Kidney tubule cell (primary cell): ENCODE measurements at places on chromosomes 6 and 20.

DNA sequence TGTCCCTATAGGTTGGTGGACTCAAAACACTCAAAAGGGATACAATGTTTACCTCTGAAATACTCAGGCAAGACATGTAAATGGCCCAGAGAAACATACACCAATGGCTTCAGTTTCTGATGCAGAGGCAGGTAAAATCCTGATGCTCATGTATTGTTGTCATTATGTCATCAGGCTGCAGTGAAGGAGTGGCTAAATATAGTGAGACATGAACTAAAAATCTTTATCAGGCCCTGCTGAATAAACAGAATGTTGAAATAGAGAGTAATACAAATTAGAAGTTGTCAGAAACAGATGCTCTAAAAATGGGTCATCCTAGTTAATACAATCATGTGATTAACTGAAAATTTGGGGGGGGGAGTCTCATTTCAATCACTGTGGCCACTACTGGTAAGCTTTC lies 20.4 kb downstream of the PTPRK start:
- no peak for DNase-seq

GRCh38 chr6:111503194-111503593 lies 20.2 kb upstream of the REV3L start:
- no peak for DNase-seq

DNA sequence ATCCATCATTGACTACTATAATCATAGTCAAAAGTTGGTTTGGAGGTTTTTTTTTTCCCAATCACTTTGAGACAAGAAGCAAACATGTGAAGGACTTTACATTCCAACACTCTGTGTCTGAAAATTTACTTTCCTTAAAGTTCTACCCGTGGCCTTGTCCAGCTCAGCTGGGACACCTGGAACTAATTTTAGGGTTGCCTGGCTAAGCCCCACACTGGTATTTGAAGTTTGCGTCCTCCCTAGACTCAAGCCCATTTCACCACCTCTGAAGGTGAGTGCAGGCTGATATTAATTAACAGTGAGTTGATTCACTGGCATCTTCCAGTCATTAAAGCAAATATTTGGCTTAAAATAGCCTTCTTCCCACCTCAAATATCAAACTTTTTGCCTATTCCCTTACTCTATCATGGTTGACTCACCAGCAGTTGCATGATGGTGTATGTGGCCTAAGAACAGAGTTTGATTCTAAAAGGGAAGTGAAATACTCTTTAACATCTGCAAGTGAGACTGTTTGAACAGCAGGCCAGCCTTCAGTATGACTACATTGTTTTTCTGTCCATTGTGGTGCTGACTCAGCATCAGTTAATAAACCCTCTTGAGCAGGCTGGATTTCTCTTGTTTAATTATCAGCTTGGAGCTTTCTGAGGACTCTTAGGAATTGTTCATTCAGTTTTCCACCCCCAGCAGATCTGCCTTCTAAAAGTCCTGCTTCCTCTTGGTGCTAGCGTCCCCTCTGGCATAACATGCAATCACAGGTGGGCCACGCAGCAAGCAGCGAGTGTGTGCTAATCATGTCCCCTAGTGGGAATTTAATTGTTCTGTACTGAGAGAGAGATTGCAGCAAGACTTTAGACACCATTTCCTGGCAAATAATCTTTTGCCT lies 1.8 kb upstream of the PRDM1 start:
- peak; percentile 90 for DNase-seq

DNA sequence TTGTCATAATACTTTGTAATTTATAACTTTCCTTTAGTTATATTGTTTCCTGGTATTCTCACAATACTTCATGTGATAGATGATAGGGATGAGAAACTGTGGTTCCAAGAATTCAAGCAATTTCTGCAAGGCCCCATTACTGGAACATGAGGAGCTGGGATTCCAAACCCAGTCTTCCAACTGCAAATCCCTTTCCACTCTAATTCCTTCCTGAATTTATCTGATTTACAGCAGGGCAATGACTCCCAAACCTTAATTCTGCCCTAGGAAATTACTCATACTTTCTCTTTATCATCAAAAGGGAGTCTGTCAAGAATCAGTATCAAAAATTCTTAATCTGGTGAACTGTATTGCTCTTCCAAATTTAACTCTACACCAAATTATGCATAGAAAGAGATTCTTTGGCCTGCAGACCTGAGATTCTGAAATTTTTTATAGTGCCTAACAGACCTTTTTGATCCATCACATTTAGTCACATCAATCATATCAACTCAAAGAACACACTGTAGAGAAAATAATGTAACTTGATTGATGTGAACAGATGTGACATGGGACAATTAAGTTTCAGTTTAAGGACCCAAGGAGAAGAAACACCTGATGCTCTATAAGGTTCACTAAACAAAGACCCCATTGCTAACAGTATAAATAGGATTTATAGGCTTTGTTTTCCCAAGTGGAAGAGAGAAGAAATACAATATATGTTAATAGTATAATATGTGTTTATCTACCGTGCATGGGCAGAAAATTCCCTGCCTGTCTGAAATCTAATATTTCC lies 41.5 kb upstream of the GJA1 start:
- DNase-seq = no peak

DNA sequence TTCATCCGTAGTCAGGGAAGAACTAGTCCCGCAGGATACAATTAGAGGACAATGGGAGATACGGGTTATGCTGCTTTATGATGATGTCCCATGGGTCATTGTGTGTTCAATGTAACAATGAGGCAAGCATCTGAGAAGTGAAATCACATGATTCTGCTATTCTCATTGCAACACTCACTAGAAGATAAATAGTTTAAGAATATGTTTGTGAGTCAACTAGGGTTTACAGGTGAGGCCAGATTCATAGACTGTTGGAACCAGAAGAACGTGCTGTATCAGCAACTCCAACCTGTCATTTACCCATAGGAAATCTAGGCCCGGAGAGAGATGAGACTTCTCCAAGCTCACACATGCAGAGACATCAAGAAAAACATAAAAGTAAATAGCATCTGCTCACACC lies 80.8 kb downstream of the SCML4 start:
- DNase-seq = no peak

- no peak for DNase-seq
These were observed 107.3 kb downstream of the UST start for GRCh38 chr6:148854096-148854495.

- DNase-seq = no peak
These were observed 48.9 kb downstream of the MYB start for GRCh38 chr6:135229996-135230395.

DNA sequence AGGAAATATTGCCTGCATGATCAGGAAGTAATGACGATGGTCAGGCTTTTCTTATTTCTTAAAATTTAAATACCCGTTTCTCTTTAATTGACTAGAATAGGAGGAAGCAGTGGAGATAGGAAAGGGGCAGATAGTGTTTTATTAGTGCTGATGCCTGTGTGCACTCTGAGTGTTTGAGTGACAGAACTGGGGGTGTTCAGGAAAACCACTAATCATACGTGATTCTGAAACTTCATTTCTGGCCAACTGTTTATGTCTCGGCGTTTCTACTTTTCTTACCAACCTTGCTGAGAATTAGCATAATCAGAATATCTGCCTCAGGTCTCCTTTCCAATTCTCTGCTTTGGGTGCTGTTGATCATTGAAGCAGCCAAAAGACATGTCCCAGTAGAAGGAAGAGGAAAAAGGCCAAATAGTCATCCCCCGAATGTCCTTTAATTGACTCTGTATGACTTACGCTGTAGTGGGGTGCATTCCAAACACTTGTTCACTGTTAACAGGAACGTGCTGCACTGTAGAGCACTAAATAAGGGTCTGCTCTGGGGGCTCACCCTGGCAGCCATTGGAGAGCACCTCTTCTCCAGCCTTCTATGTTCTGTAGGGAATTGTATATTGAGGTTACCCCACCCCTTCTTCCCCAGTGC lies 152.9 kb downstream of the JARID2 start:
- DNase-seq = no peak

GRCh38 chr20:37282556-37282955 lies 6.9 kb upstream of the MANBAL start:
- DNase-seq = peak; percentile 26

GRCh38 chr20:11145616-11146015 lies 471.8 kb upstream of the JAG1 start:
- no peak for DNase-seq

- DNase-seq = no peak
These were observed 18.0 kb upstream of the MAP3K4 start for GRCh38 chr6:160973311-160974250.

DNA sequence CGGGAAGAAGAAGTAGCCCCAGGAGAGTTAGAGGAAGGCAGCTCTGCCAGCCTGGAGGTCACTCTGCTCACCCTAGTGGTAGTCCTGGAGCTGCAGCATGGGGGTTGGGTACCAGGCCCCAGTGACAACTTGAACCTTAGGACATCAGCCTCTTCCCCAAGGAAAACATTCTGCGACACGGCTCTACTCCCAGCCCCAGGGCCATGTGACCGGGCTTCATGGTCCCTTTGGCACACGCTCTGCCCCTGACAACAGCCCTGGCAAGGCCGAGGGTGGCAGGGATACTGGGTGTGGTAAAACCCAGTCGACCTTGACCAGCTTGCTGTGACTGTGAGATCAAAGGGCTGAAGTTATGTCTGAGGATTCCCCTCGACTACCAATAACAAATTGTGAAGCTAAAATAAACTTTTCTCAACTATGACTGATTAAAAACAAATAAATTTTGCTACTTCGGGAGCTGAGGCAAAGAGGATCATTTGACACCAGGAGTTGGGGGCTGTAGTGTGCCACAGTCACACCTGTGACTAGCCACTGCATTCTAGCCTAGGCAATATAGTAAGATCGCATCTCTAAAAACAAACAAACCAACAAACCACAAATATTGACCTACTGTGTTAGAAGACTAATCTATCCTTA lies 24.4 kb upstream of the ARID1B start:
- DNase-seq = peak; percentile 75

DNA sequence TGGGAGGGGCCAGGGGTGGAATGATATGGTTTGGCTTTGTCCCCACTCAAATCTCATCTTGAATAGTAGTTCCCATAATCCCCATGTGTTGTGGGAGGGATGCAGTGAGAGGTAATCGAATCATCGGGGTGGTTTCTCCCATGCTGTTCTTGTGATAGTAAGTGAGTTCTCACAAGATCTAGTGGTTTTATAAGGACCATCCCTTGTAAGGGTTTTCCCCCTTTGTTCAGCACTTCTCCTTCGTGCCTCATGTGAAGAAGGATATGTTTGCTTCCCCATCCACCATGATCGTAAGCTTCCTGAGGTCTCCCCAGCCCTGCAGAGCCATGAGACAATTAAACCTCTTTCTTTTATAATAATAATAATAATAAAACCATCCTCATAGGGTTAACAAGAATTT lies 88.8 kb upstream of the PRND start:
- DNase-seq = no peak

DNA sequence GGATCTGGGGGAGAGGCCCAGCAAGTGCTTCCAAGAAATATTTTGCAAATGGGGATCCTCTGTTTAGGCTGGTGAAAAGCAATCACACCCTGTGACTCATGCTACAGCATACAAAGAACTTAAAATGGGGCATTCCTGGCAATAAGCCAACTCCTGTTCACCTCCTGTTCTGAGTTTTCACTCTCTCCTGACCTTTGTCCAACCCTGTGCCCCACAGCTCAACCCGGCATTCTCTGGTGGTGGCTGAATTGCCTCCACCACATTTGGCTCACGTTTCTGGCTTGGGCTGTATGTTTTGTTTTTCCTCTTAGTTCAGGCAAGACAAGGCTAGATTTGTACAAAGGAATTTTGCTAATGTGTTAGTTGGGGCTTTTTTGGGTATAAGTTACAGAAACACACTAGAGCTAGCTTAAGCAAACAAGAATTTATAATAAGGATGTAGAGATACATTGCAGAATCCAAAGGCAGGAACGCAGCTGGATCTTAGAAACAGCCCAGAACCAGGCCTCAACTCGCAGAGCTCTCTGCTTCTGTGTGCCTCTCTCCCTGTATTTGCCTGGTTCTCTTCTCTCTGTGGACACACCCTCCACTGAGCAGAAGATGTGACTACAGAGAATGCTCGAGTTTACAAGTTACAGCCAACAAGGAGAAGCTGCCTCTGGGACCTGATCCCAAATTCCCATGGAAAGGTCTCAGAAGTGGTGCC lies 9.4 kb downstream of the ABCC10 start:
- peak; percentile 83 for DNase-seq

DNA sequence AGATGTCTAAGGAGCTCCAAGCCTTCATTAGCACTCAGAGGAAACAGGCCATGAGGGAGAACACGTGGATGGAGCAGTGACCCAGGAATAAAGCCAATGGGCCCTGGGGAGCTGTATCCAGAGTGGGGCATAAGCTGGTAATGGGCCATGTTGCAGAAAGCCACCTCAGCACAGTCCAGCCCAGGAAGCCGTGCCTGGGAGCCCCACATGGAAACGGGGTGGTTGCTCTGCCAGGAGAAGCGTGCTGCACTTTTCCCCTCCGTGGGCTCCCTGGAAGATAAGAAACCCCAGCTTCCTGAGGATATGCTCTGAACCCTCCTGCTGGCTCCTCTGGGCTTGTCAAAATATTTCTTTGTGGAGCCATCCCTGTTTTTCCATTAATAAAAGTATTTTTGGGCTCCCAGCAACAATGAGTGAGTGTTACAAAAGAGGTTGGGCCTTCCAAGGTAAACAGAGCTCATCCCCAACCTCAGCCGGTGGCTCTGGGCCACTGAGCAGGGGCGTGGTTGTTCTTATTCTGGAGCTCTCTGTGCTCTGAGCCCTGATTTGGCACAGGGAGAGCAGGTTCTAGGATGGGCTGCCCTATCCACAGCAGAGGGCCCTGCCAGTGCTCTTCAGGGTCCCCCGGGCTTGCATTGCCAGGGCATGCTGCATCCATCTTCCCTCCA lies 31.2 kb upstream of the NFATC2 start:
- DNase-seq = no peak

DNA sequence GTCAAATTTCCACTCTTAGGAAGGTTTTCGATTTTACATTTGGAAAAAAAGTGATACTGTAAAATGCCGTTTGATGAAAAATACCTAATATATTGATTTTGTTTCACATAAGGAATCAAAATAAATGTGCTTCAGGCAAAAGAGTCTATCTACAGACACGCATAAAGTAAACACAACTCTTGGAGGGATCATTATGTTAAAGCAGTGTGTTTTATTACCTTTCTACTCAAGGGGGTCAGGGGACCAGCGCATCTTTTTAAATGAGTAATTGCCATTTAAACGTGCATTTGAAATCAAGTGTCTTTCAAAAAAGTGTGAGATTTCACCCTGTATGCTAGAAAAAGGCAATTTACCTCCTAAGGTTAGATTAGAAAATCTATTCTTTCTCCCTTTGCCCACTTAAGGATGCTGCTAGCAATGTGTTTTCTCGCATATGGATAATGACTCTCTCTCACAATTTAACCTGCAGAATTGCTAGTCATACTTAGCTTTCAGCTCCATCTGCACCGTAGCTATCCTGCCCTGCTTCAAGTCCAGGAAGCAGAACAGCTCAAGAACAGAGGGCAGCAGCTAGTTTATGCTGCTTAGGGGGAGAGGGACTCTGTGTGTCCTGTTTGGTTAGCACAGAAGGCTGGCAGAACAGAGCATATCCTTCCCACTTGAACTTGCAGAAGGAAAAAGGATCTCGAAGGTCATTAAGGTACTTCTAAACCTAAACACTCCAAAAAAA lies 35.0 kb downstream of the NKAIN2 start:
- DNase-seq = no peak

GRCh38 chr20:5784735-5785134 lies 34.5 kb downstream of the SHLD1 start:
- no peak for DNase-seq

GRCh38 chr20:22582964-22583772 lies 1.2 kb downstream of the FOXA2 start:
- DNase-seq = no peak
